Tibial artery (tissue), 4 donors: ENCODE measurements at places on chromosomes 7 and 10.
A peak's percentile ranks its signal among the peaks of the same experiment; 100 is the strongest.

DNA sequence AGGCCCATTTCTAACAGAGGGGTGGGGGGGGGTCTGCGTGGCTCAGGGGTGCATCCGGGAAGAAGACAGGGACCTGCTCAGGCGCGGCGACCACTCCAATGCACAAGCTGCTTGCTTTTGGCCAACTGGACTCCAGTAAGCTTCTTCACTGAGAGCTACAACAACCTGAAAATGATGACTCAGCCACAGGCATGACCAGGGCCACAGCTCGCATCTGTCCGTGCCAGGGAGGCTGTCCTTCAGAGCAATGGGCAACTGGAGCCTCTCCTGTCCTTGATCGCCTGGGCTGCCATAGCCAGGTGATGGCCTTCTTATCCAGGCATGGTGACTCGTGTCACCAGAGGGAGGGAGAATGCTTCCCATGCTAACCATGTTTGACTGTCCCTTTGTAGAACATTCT lies 81.6 kb upstream of the RNF32 start:
- no peak for DNase-seq

DNA sequence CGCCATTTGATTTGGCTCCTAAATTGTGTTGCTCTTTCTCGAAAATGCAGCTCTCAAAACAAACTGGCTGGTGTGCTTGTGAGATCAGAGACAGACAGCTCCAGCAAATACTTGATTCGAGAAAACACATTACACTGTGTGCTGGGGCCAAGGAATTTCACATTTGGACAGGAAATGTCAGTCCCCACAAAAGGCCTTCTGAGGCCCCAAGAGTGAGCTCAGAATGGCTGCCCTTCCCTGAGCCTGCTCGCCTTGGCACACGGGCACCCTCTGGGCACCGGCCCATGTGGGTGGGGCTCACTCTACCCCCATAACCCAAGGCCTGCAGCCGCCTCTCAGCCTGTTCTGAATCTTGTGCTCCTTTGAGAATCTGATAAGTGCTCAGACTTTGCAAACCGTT lies 13.9 kb upstream of the HSPA12A start:
- DNase-seq: peak; percentile 38

- no peak for DNase-seq
Measured at GRCh38 chr7:45863715-45864114, 9.2 kb downstream of the CCDC201 start.

GRCh38 chr7:22601003-22601402 lies 101.0 kb upstream of the STEAP1B start:
- no peak for DNase-seq

- no peak for DNase-seq
Measured at GRCh38 chr10:116059320-116059719, 213.7 kb downstream of the GFRA1 start.

DNA sequence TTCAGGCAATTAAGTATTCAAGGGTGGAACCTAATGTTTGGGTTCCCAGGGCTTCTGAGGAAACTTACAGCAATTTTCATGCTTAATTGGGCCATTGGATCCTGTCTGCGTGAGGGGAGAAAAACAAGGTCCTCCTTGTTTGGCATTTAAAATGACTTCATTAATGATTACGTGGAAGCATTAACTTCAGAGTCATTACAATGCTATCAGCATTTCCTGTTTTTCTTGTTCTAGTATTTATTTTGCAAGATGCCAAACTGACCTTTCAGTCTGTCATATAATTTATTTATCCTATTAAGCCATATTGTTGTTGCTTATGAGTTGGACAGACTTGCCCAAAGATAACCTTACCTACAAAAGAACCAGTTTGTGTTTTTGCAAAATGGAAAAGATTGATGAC lies 324.1 kb upstream of the LRRN3 start:
- no peak for DNase-seq

GRCh38 chr7:132276234-132276630 lies 300.0 kb downstream of the PLXNA4 start:
- DNase-seq: no peak

GRCh38 chr10:48242171-48242904 lies 32.2 kb downstream of the FRMPD2 start:
- no peak for DNase-seq

GRCh38 chr10:52742731-52743130 lies 29.9 kb downstream of the MBL2 start:
- no peak for DNase-seq

DNA sequence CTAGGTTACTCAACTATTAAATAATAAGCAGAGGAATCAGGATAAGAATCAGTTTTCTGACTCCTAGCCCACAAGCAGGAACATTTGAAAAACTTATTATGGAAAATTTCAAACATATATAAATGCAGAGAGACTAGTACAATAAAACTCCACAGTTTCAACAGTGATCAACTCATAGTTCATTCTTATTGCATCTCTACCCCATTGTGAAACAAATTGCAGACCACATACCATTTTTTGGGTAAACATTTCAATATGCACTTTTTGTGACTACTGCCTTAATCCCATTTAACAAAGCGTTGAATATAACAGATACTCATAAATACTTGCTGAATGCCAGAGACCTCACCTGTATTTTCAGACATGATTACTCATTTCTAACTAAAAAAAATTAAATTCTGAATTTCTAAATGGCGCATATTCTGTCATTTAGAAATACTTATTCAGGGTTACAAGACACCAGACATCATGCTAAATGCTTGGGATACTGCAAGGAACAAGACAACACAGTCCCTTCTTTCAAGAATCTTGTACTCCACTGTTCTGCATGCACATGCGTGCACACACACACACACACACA lies 11.4 kb downstream of the CDK6 start:
- no peak for DNase-seq

DNA sequence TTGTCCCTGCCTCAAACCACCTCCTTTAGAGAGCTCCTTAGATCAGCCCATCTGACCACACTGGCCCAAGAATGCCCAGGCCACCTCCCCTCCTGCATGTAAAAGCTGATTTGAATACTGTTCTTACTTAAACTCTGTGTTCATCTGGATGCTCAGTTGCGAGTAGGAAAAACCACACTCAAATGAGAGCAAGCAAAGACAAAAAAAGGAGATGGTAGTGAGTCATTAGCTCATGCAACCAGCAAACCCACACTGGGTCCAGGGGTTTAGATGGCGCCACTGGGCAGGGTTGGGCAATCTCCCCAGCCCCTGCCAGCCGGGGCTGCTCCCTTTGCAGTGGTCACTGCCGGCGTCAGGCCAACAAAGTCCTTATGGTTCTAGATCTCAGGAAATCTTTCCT lies 32.7 kb downstream of the TSPAN15 start:
- no peak for DNase-seq

GRCh38 chr10:132356621-132357195 lies 24.7 kb downstream of the LRRC27 start:
- peak; percentile 25 for DNase-seq

GRCh38 chr7:3482147-3482921 lies 181.3 kb downstream of the SDK1 start:
- DNase-seq: no peak

GRCh38 chr10:102523250-102524029 lies 19.7 kb downstream of the SUFU start:
- DNase-seq: peak; percentile 81

DNA sequence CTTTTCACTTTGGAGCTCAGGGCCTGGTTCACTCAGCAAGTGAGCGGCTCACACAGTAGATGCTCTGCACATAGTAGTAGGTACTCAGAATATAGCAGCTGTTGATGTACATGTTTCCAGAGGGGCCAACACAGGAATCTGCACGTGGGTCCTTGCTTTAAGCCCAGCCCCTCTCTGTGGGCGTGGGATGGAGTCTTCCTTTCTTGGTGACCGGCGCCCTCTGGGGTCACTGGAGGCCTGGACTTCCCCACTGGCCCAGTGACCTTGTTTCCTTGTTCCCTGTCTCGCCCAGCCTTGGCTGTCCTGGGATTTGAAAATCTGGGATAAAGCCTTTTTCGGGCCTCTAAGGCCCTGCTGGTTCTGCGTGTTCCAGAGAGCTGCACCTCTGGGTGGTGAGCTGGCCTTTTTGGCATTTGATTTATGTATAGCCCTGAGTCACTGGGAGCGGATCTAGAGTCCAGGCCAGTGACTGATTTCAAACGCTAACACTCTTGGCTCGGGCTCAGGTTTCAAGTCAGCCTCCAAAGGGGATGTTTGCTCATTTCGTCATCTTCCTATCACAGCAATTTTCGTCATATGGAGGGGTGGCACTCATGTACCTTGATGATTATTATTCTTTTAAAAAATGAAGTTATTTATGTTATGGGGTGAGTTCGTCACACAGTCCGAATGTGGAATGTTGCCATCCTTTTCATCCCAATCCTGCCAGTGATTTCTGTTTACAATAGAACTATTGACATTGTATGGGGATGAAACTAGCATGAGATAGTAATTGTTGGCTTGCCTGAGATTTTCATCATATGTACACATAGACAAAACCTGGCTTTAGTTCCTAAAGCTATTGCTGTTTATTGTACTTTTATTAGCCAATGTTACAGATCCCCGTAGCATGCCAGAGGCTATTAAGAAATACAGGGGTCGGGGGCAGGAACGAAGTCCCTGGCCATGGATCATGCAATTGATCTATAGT lies 65.5 kb downstream of the CUX1 start:
- DNase-seq: peak; percentile 94

GRCh38 chr7:55032069-55032699 lies 13.4 kb downstream of the EGFR start:
- DNase-seq: no peak

DNA sequence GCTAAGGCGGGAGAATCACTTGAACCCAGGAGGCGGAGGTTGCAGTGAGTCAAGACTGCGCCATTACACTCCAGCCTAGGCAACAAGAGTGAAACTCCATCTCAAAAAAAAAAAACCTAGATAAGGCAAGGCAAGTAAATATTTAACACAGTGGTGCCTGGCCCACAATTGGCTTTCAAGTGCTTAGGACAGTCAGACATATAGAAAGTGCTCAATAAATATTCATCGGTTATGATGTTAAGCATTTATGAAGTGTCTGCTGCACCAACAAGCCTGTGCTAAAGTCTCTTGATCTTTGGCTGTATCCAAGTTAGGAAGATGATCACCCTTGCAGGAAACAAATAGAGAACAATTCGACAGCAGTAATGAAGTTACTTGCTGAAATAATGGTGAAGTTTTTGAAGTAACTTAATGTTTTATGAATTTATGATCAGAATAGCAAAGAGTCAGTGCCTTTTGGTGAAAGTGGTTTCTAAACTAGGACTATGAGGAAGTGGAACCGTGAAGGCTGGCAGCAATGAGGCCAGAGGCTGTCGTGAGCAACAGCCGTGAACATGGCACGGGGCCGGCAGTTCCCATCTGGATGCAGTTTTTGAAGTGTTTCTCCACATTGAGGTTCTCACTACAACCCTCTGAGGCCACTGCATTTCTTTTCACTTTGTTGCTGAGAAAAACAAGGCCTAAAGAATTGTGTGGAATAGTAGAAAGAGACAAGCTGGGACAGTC lies 48.1 kb upstream of the GATA3 start:
- no peak for DNase-seq

- no peak for DNase-seq
Measured at GRCh38 chr7:1301882-1302251, 69.2 kb downstream of the UNCX start.

- no peak for DNase-seq
Measured at GRCh38 chr7:27897441-27897847, 157.5 kb downstream of the TAX1BP1 start.

DNA sequence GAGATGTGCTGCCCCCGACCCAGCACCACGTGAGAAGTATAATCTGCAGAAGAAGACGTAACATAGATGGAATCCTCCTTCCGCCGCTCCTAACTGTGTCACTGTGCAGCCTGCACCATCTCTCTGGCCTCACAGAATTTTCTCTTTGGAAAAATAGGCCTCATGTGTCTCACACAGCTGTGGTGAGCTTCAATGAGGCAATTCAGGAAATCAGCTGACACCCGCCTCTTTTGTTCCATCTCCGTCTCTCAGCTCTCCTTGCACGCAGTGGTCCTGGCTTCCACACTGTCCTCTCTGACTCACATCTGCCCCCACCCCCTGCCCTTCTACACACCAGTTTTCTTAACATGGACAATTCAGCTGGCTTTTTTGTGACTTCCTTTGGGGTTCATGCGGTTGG lies 7.2 kb downstream of the C10orf90 start:
- no peak for DNase-seq

DNA sequence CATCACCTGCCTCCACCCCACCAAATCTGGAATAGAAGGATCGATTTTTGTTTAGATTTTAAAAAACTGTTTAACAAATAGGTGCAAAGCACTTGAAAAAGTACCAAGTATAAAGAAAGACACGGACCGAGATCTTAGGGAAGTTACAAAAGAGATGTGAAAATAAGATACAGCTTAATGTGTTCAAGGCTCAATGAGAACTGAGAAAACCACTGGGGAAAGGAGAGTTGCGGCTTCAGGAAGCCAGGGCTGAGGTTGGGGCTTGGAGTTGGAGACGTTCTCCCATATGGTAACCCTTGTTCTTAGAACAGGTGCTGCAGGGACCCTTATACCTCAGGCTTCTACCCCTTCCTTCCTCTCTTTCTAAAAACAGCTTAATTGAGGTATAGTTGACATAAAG lies 140.2 kb downstream of the FANK1 start:
- no peak for DNase-seq

DNA sequence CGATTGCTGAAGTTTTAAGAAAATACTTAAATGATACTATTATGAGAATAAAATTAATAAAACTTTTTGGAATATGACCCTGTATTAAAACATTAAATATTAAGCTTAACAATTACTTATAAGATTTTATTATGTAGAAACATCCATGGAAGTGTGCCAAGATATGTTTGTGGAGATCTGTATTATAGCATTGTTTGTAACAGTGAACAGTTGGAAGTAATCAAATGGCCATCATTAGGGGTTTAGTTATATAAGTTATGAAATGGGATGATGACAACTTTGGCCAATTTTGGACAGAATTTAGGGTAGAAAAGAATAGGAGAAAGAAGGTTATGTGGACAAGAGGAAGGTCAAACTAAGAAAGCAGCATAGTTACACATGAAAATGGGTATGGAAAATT lies 88.0 kb downstream of the AKAP9 start:
- DNase-seq: no peak
